ENCODE measurements at places on chromosomes 16 and 17. TPM values are rescaled to one million over a fixed set of nuclear protein-coding genes. Genes with fewer than 3 reads are reported as not detected.

The BCO1 gene
- total RNA-seq = 0.31 TPM

The PHOSPHO1 gene
- not detected for total RNA-seq

The HOXB9 gene
- not detected for total RNA-seq

The HAP1 gene
- 1.3 TPM for total RNA-seq

- no peak for DNase-seq
Measured at GRCh38 chr16:74739275-74739674, 35.3 kb downstream of the FA2H start.

DNA sequence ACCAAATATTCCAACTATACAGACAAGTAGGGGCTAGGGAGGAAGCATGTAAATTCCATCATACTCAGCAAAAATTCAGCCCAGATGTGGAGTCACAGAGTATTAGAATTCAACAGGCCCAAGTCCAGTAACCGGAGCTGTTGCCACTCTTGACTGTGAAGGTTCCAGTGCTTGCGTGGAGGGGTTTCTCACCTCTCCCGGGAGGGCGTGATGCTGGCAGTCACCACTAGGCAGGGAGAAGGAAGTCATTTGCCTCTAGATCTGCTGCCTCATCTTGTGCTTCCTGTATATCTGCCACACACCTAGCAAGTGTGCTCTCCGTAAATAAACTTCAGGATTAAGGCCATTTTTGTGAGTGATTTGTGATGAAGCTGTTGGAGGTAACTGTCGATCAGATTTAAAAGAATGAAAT lies 1.0 kb upstream of the CKLF start:
- DNase-seq = no peak

GRCh38 chr17:2253768-2254406 lies 49.7 kb downstream of the SMG6 start:
- DNase-seq = no peak

- no peak for DNase-seq
Measured at GRCh38 chr17:14604591-14605266, 303.8 kb downstream of the HS3ST3B1 start.

DNA sequence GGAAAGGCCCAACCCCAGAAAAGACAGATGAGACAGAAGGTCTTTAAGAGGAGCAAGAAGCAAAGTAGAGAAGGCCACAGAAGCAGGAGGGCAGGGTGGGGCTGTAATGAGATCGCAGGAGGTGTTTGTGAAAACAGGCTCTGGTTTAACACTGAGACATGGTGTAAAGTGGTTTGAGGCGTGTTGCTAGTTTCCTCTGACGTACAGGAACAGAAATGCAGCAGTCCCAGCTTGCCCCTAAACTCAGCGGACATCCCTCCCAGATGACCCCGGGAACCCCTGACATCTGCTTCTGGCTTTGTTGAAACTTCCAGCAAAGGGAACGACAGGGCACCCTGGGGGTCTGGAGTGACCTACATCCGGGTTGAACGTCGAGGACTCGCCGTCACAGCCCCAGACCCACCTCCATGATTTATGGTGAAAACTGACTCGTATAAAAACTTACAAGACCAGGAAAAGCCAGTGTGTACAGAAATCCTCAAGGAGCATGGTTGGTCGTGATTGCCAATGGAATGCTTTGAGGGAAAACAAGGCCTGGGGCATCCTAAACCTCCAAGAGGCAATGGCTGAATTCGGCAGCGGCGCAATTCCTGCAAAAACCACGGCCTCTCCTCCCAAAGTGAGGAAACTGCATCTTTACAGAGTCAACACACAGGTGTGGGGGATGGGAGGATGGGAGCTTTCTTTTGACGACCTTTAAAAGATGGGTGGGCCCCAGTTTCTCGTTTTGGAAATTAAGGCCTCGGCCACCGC lies 25.8 kb downstream of the LITAF start:
- no peak for DNase-seq

GRCh38 chr17:10192461-10192860 lies 5.9 kb downstream of the GAS7 start:
- no peak for DNase-seq

DNA sequence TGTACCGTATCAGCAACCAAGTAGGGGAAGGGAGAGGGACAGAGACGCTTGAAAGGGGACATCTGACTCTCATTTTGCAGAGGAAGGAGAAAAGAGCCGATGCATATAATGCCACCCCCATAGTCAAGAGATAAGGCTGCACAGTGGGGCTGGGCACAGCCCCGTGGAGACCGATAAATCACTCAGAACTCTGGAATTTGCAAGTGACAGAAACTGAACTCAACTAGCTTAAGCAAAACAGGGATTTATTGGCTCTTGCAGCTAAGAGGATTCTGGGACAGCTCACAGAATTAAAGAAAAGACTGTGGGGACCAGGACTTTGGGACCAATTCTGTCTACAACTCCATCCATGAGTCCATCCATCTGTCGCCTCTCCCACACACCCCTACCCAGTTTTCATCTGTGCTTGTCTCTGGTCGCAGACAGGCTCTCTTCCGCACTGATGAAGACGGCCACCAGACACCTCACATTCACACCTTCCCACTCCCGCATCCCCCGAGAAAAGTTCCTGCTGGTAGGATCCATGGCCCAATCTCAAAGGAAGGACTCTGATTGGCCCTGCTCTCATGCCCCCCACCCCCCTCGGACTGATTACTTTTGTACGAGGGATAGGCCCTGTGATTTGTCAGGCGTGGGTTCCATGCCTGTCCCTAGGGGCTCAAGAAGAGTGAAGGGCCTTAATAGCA lies 105.9 kb upstream of the RPL38 start:
- DNase-seq = no peak

GRCh38 chr17:73706858-73707257 lies 62.6 kb upstream of the SDK2 start:
- no peak for DNase-seq

DNA sequence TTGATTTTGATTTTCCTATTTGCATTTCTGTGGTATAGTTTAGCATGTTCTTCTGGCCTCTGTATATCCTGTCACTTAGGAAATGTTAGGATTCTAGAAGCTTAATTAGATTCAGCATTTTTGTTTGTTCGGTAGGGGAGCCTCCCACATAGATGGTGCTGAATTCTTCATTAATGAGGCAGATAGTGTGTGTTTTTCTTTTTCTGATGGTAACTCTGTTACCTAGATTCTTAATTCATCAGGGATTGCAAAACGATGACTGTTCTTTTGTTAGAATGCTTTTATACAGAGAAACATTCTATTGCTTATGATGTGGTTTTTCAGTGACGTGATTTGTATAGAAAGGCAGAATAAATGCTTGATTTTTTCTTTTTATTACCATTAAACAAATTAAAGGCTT lies 19.0 kb downstream of the BANP start:
- no peak for DNase-seq

GRCh38 chr16:81608523-81609209 lies 164.1 kb downstream of the CMIP start:
- no peak for DNase-seq
